D721Med (cell line): ENCODE measurements at places on chromosomes 6 and 20.

DNA sequence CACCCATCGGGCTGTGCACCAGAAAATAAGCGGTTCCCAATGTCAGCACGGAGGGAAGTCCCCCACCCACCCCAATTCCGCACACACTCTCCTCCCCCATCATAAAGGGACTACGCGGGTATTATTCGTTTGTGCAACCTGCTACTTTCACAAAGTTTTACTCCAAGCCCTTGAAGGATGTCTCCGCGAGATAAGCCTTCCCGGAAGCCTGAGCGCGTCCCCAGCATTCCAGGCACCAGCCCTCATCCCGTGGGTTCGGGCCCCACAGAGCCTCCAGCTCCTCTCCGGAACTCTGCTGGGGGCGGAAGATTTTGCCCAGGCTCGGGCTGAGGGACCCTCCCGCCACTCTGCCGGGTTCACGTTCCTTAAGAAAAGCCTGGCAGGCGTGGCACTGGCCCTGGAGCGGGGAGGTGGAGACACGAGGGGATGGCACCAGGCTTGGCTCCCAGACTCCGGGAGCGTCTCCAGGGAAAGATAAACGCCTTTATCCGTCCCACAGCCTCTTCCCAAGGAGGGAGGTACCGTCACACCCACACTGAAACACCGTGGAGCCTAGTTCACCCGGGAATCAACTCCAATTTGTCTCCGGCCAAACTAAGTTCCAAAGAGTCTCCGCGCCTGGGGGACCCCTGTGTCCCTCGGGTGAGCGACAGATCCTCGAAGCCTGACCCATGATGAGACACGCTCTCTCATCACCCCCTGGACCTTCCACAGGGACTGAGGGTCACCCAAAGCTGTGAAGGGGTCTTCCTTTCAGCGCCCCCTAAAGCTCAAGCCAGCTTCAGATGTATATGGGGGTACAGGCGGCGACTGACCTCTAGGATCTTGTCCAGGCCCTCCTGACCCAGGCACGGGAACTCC is 934 bp downstream of the KCNK5 start:
- DNase-seq: peak; percentile 26

GRCh38 chr6:23403460-23403859 is 722.6 kb upstream of the NRSN1 start:
- no peak for DNase-seq

GRCh38 chr6:2369606-2370005 is 124.2 kb upstream of the GMDS start:
- no peak for DNase-seq

DNA sequence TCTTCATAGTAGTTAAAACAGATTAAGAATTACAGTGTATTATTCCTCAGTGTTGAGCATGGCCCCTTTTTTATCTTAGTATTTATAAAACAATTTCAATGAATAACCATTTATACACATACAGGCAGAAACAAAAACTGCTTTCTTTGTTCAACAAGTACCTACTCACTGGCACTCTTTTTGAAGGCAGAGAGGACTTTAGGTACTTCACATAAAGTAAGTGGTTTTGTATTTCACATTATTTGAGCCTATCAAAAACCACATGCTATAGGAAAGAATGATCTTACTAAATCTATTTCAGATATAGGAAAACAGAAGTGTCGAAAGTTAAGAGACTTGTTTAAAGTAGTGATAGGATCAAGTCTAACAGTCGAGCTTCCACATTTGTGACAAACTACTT is 73.8 kb downstream of the PRKN start:
- no peak for DNase-seq

DNA sequence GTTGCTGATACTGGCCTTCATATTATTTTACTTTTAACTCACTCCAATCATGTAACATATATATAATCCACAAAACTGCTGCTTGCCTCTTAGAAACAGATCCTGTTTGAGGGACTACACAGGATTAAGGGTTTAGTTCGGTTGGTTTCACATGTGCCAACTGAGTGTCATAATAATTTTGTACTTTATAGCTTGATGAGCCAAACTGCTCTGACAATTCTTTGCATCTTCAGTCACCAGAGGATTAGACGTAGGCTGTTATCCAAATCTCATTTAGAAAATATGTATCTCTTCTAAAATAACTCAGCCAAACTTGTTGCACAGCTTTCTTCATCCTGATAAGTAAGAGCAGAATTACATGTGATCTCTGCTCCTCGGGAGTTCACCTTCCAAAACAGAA is 643.6 kb upstream of the PTCHD4 start:
- no peak for DNase-seq

DNA sequence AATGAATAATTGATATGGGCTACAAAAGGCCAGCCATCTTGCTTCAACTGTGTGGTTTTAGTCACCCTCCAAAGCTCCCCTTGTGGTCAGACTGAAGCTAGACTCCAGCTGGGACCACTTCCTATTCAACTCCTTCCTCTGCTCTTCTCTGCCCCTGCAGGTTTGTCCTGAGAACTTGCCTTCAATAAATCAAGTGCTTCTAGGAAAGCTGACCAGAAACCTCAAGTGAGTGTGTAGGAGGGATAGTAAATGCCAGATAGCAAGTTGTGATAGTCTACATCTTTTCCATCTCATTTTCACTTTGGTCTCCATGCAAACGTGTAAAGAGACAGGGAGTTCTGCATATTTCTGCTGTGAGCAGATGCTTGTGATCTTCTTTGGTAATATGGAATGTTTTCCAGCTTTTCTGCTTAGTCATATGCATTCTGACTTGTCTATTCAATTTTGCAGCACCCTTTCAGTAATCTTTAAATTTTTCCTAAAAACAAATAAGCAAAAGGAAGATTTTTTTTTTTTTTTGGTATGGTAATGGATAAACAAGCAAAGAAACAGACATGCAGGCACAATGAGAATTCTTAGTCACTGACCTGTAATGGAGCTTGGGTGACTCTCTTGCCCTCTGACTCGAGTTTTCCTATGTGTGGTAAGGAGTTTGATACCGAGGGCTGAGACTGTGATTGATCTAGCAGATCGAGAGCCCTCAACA is 201.3 kb upstream of the BTBD3 start:
- no peak for DNase-seq

DNA sequence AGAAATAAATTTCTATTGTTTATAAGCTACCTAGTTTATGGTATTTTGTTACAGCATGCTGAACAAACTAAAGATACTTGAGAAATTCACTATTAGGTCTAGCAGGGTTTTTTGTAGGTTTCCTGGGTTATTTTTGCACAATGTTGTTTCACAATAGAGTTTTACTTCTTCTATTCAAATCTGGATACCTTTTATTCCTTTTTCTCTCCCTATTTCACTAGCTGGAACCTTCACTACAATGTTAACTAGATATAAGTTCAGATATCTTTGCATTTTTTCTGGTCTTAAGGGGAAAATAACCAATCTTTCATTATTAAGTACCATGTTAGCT is 237.7 kb upstream of the CITED2 start:
- no peak for DNase-seq

GRCh38 chr20:40955326-40955725 is 73.3 kb upstream of the TOP1 start:
- DNase-seq: no peak

- no peak for DNase-seq
These were observed 100.0 kb upstream of the CITED2 start for GRCh38 chr6:139474145-139475108.

GRCh38 chr6:28543651-28544610 is 18.2 kb downstream of the GPX5 start:
- peak; percentile 19 for DNase-seq

- no peak for DNase-seq
These were observed 679.5 kb upstream of the NRSN1 start for GRCh38 chr6:23446469-23446967.

DNA sequence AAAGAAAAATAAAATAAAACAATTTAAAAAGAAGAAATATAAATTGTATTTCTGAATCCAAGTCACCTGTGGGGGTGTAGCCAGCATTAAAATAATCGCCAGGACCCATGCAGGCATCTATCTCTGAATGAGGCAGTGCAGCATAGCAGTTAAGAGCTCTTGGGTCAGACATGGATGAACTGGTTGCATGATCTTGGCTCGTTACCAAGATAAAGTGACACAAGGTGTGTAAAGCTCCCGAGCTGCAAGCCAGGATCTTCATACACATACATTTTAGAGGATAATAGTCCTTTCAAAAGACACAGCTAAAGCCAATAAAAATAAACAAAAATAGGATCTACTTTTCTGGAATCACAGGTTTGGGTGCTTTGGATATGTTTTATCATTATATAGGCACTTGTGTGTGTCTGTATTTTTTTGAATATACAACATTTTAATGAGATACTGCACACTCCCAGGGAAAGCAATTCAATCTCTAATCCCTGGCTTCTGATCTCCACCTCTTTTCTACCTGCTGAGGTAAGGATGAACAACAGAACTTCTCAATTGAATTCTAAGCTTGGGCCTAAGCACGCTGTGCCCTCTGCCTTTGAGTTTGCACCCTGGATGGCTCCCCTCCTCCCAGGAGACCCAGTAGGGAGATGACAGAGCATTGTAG is 8.9 kb downstream of the TRIM10 start:
- no peak for DNase-seq

GRCh38 chr6:98787961-98788360 is 46.4 kb upstream of the POU3F2 start:
- no peak for DNase-seq

- DNase-seq: no peak
These were observed 383.8 kb upstream of the JAG1 start for GRCh38 chr20:11057624-11058023.

DNA sequence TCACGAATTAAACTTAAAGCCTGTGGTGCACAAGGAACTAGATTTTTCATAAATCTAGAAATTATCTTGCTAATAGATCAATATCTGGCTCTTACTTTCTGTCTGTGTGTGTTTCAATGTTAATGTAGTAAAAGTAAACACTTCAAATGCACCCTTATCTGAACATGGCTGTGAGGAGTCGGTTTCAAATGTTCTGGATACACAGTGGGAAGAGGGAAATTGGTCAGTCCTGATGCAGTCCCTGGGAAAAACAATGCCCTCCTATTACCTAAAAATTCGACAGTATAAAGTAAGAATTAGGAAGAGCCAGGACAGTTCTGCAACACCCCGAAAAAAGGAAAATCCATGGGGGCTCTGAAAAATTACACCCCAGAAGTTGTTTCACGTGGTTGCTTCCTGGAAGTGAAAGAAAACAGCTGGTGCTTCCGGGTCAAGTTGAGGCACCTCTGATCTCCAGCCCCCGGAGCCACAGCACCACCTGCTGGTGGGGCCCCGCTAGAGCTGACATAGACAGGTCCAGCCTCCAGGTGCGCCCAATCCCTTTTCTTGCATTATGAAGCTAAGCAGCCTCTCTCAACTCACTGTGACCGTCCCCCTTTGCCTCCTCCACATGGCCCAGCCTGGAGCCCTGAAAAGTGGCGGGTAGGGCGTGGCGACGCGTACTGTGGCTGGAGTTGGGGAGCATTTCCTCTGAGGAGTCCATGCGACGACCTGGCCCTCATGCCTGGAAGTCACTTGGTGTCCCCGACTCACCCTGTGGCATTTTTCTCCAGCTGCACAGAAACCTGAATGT is 8.3 kb downstream of the SEMG2 start:
- DNase-seq: no peak

DNA sequence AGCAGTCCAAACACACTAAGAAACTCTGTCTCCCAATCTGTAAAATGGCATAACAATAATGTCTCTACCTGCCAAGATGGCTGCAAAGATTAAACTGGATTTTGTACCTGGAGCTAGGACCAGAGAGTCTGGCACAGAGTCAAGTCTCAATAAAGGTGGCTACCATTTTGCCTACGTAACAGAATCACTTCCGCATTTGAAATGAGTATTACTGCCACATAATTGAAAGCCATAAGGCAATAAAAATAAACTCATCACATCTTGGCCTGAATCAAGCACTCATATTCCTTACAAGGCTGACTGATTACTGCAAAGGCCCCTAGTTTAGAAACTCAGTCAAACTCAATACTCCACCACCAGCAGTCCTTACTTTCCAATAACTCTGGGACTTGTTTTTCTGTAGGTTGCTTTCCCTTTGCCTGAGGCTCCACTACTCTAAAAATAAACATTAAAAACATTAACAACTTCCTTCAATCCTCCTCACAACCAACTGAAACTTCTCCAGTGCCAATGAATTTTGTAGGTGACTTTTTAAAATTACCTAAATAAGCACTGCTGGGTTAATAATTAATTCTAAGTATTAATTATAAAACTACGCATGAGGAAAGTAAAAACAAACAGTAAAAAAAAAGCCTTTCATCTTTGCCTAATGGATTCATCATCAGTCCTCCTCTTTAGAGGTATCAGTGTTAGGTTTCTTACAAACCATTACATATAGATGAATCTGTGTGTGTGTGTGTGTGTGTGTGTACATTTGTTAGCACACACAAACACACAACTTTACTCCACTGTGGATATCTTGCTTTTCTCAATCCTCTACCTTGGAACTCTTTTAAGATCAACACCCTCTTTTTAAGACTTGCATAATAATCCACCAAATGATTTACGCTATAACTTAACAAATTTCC is 3.7 kb downstream of the KIF16B start:
- no peak for DNase-seq

- no peak for DNase-seq
These were observed 88.9 kb downstream of the ARMC2 start for GRCh38 chr6:108937170-108937569.

DNA sequence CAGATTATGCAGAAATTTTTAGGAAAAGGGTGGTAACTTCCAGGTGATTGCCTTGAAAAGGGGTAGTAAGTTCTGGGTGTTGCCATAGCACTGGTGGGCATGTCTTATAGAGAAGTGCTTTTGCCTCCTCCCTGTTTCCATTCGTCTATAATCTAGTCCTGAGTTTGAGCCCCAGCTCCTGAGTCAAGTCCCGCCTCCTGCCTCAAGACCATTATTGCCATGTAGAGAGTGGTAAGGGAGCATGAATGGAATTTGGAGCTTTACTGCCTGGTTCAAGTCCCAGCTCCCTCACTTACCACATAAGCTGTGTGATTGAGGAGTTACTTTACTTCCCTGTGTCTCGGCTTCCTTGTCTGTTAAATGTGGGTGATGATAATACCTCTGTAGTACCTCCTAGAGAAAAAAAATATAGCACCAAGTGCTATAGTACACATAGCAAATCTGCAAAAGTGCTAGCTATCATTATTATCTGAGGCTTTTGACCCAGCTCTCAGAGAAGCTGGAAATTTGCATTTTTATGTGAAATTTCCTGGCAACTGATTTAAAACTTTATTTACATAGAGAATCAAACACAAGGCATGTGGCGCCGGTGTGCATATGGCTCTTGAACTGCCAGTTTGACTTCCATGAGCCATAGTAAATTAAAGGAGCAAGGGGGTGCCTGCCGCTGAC is 36.0 kb downstream of the TGM6 start:
- DNase-seq: no peak

DNA sequence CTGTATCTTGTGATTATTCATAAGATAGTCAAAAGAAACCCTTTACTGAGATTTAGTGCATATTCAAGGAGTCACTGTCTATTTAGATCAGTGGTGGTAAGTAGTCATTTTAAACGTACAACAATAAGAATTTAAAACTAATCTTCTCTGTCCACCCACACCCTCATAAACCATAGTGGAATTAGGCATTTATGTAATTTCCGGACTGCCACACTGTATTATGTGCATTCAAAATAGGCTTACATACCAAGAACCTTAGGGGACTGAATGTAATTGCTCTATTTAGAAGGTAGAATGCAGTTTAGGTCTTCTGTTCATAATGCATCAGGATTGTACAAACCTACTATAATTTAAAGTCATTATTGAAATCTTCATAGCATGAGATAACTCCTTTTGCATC is 685.4 kb downstream of the TENT5A start:
- DNase-seq: no peak
